ENCODE measurements at places on chromosomes 1 and 21.

DNA sequence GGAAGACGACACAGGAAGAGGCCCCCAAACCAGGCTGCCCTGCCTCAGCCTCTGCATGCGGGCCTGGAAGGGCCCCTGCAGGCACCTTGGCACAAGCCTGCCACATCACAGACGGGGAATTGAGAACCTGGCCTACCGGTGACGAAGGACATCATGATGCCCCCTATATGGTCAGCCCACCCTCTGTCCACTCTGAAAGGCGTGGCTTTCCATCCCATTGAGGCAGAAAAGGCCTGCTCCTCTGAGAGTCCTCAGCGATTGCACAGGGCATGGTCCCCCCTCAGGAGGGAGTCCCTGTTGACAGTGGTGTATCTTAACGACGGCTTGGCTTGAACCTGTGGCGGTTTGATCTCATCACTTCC, 11.4 kb downstream of the KRTAP10-1 start:
- DNase-seq, result no peak

DNA sequence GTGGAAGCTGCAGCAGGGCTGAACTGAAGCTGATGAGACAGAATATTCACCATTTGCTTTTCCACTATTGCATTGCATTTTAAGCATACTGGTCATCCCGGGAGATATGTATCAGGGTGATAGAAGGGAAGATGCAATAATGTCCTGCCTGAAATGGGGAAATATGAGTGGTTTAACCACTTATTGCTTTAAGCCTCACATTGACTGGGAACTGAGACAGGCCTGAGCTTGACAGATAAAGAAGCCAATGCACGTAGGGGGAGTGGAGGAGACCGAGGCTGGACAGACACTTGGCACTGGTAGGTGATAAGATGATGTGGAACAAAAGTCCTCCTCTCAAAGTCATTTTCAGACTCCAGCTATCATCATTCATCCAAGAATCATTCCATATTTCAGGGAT, 911.7 kb upstream of the NCAM2 start:
- no peak for DNase-seq

DNA sequence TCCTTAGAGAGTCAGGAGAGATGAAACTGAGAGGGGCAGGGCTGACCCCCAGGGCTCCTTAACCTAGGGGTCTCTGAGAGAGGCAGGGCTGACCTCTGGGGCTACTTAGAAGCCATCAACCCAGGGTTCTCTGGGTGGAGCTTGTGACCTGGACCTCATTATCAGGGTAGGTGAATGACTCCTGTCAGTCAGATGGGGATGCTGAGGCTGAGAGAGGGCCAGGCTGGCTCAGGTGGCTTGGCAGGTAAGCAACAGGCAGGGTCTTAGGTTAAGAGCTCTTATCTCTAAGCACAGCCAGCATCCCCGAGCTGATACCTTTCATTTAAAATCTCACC, 160.9 kb downstream of the PTPRU start:
- no peak for DNase-seq

DNA sequence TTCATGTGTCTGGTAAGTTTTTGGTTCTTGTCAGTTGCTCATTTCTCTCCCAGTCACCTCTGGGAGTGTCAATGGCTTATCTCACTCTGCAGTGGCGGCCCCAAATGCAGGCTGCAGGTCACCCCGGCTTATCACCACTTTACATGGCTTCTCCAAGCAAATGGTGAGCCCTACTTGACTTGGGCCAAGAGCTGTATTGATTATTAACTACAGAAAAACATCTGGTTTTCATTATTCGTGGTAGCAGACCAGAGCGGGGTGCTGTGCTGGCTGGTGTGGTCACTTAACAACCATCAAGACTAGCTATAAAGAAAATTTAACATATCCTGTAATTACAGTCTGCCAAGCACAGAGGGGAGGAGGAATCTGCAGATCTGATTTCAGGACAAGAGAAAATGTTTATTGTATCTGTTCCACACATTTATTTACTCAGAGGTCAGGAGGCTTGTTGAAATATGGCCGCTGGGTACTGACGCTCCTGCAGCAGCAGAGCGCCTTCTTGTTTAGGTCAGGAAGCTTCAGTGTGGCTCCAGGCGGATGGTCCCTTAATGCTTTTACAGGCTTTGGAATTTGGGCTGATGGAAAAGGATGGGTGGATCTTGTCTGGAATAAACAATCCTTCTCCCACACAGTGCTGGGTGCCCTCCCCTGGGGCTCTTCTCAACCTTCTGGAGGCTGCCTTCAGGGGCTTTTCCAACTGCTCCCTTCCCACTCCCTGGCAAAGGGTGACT, 87.8 kb downstream of the HLX start:
- DNase-seq, result no peak

GRCh38 chr1:30535595-30536325, 187.6 kb downstream of the MATN1 start:
- no peak for DNase-seq

GRCh38 chr1:25843483-25843882, 15.8 kb downstream of the AUNIP start:
- no peak for DNase-seq

DNA sequence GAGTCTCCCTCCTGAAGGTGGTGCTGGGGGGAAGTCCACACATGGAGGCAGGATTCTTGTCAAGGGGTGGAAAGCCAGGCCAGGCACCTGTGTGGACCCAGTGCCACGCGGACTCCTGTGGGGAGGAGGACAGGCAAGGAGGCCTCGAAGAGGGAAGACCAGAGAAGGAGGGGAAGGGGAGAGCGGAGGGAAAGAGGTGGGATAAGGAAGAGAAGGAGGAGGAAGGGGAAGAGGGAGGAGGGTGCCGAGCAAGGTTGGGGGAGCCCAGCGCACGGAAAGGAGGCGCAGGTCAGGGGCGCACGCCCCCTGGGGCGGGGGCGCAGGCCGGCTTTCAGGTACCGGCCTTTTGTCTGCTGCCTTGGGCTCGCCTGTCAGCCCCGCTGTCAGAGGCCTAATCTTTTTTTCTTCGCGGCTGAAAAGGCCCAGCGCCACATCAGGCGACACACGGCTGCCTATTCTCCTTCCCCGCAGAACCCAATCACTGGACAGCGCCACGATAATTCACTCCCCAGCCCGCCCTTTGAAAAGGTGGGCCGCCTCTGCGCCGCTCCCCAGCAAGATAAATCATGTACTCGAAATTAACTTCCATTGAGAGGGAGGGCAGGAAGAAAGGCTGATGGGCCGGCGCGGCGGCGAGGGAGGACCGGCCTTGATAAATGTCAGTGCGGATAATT, 42.5 kb downstream of the PRDM16 start:
- DNase-seq, result no peak

GRCh38 chr21:28750565-28750964, 242.1 kb downstream of the LTN1 start:
- DNase-seq, result no peak

- no peak for DNase-seq
These were observed 4.7 kb upstream of the WLS start for GRCh38 chr1:68237040-68237439.

- DNase-seq, result no peak
These were observed 76.8 kb upstream of the SOX13 start for GRCh38 chr1:203996126-203996525.

DNA sequence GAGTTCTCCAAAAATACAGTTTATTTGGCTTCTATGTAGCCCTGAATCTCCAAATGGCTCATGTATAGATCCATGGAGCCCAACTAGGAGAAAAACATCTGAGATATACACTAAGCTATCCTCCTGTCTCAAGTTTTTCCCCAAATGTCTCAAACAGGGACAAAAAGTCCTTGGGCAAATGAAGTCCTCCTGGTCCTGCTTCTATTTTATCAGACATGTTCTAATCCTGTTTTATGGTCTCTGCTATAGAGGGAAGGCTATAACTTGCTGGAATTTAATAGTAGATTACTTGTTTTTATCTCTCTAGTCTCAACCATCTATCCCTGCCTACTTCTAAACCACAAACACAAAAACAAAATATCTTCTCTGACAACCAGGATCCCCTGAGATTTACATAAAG, 26.9 kb downstream of the CRP start:
- DNase-seq, result no peak

DNA sequence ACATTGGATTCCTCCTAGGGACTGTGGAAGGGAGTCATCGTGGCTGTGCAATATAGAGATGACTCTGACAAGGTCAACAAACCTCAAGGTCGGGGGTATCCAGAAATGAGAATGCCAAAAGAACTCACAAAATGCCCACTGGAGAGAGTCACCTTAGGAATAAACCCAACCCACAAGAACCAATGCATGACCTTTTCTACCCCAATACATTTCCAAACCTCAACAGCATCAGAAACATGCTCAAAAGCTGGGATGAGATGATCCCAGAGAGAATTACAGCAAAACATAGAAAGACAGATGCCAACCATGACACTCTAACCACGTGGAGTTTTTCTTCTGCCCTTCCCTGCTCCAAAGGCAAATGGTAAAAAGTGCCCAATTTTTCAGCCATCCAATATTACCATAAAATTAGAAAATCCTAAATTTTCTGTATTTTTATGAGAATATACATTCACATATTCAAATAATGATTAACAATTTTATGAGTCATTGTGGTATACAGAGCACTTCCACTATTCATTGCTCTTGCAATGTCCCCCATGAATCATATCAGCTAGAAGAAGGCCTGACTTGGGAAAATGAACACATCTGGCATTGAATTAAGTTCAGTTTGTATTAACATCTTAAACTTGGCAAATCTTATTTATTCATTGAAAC, 88.2 kb upstream of the PALMD start:
- no peak for DNase-seq

- DNase-seq, result no peak
These were observed 236.6 kb downstream of the HHAT start for GRCh38 chr1:210565306-210565705.

GRCh38 chr1:198287916-198288315, 131.1 kb downstream of the NEK7 start:
- no peak for DNase-seq

DNA sequence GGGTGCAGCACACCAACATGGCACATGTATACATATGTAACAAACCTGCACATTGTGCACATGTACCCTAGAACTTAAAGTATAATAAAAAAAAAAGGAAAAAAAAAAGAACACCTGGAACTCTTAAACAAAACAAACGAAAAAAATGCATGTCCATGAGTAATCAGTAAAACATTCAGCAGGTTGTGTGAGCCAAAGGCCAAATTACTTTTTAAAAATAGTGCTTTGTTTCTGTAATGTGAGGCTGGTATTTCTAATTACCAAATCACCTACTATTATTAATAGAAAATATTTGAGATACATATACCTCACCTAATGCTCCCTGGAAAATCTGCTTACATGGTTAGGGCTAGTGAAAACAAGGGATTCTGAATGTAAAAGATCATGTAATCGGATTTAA, 294.4 kb upstream of the NR5A2 start:
- no peak for DNase-seq

GRCh38 chr1:201253411-201253810, 29.9 kb upstream of the PKP1 start:
- DNase-seq, result no peak

GRCh38 chr1:233114860-233115259, 164.4 kb downstream of the NTPCR start:
- no peak for DNase-seq

DNA sequence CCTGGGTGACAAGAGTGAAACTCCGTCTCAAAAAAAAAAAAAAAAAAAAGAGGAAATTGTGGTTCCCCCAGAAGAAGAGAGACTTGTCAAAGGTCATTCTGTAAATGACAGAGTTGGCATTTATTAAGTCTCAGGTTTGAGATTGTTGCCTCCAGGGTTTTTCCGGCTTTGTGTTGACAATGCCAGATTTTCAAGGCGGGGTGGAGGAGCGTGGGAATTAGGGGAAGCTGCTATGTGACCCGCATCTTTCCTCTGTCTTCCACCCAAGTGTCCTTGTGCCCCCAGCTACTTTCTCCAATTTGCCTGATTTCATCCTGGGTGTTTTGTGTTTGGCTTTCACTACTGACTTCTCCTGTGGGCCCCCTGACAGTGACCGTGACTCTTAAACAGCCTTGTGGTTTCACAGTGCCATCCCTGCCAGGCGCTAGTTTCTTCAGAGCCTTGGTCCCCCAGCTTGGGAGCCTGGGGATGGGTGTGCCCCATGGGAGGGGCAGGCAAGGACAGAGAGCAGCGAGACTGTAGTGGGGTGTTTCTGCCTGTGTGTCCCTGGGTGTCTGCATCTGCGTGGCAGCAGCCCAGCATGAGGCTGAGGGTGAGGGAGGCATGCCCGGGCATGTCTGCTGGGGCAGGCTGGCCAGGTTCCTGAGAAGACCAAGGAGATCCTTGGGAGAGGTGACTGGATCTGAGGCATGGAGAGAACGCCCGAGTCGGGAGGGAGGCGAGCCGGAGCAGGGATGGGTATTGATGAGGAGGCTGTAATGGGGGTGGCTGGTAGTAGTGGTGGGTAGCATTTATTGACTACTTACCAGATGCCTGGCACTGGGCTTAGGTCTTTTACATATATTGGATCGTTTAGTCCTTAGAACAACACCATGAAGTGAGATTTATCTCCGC, 46.3 kb downstream of the IER5 start:
- DNase-seq, result no peak

GRCh38 chr1:3114846-3115245, 45.8 kb downstream of the PRDM16 start:
- DNase-seq, result no peak

- DNase-seq, result no peak
These were observed 13.7 kb upstream of the GORAB start for GRCh38 chr1:170518185-170518834.

DNA sequence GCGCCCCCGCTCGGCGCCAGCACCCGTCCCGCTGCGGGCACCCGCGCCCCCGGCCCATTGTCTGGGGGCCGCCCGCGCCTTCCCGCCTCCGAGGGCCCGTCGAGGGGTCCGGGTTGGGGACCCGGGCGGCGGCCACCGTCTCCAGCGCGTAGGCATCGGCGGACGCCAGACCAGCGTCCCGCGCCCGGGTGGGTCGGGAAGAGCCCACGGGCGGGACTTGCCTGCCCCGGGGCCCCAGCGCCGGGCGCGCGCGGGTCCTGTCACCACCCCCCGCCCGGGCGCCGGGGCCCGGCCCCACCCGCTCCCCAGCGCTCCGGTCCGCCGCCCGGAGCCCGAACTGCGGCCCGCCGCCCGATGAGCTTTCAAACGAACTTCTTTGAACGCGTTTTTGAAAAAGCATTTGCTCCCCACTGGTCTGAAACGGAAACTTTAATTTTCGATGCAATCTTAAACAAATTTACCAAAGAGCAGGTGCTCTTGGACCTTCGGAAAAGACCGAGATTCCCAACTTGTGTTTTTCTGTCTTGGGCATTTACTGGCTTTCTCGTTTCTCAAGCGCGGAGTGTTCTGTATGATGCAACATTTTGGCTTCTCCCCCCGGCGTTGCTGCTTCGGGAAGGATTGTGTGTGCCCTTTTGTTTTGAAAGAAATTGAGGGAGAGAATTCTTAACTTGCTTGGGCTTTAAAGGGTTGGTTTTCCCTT, 615 bp downstream of the CLIC4 start:
- DNase-seq, result peak; percentile 45
